ENCODE measurements at places on chromosomes 2 and 18.

DNA sequence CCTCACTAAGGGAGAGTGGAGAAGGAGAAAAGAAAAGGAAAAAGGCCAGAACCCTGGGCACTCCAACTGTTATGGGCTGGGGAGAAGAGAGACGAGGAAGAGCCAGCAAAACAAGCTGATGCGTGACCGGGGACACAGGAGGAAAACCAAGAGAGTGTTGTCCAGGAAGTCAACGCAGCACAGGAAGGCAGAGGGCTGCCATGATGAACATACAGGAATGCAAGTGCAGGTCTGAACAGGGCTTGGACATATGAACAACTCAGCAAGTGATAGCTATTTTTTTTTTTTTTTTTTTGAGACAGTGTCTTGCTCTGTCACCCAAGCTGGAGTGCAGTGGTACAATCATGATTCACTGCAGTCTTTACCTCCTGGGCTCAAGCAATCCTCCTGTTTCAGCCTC, 28.4 kb downstream of the SIX3 start:
- DNase-seq = no peak

DNA sequence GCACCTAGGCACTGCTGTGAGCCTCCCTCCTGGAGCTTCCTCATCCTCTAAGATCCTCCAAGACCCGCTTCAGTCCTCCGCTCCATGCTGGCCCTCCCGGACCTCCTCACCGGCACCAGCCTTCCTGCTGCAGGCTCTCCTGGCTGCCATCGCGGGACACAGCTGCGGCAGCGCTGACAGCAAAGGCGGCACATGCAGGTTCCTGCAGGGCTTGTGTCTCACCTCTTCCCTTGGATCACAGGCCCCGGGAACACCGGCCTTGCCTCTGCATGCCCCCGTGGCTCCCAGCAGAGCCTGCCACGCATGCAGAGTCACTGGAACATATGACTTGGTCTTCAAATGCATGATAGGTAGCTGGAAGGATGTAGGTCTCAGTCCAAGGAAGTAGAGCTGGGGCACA, 67.2 kb downstream of the PTGR3 start:
- no peak for DNase-seq

DNA sequence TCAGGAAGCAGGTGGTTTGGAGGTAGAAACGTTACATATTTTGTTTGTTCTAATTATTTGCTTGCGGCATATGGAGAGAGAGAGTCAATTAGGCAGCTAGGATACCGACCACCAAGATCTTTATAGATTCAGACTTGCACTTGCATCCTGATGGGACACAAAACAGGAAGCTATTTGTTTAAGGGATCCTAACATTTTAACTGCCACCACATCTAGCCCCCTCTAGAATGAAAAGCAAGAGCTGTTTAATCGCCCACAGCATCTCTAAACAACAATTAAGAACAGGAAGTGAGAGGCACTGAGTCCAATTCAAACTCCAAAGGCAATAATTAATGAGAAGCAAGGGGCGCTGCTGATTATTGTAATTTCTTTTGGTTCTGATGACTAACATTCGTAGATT, 182.0 kb upstream of the LINC00305 start:
- DNase-seq = no peak

- no peak for DNase-seq
Measured at GRCh38 chr18:12518832-12519531, 111.3 kb downstream of the PRELID3A start.

GRCh38 chr2:223635080-223635479, 32.9 kb upstream of the SCG2 start:
- DNase-seq = no peak

- peak; percentile 76 for DNase-seq
Measured at GRCh38 chr2:202848813-202849212, 22.8 kb downstream of the ICA1L start.

- DNase-seq = no peak
Measured at GRCh38 chr2:230879891-230880290, 15.1 kb downstream of the ITM2C start.

DNA sequence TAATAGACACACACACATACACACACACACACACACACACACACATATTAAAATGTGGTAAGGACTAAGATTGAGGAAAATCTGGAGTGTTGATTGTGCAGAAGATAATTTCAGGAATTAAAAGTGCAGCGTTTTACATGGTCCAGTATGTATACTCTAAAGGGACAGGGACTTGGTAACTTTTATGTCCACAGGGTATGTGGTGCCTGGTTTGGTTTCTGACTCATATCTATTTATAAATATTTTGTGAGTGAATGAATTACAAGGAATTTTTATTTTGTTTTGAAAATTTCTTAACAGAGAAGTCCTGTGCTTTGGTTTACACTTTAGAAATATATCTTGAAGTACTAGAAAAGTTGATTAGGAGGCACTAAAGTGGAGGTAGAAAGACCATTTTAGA, 287.7 kb upstream of the NXPH2 start:
- no peak for DNase-seq

- no peak for DNase-seq
Measured at GRCh38 chr2:66370824-66371223, 64.1 kb upstream of the MEIS1 start.

DNA sequence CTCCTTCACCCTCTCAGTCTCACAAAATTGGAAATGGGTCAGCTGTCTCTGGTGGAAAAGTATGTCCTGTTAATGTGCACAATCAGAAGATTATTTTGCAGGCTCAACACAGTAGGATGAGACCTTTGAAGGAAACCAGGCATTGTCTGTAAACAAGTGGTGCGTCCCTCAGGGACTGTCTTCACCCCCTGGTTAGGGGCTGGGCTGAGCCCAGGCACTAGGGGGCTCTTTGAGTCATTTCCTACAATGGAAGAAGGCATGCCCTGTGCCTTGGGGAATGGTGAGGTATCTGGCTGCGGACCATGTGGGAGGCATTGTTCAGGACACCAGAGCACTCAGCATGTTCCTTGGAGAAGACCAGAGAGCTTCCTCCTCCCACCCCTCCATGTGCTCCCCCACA, 26.8 kb downstream of the PKDCC start:
- DNase-seq = no peak

DNA sequence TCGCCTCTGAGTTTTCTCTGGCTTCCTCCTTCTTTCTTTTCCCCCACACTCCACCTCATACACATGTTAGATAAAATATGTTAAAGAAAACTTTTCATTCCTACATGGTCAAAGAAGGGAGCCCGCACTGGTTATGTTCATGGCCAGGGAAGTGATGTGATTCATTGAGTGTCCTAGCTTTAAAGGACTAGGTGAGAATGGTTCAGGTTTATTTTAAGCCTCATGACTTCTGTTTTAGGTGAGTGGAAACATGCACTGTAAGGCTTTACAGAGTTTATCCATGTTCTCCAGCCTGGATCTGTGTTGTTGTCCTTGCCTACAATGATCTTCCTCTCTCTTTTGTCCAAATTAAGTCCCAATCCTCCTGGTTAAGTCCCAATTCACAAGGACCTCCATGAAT, 56.5 kb downstream of the RASGRP3 start:
- DNase-seq = no peak

DNA sequence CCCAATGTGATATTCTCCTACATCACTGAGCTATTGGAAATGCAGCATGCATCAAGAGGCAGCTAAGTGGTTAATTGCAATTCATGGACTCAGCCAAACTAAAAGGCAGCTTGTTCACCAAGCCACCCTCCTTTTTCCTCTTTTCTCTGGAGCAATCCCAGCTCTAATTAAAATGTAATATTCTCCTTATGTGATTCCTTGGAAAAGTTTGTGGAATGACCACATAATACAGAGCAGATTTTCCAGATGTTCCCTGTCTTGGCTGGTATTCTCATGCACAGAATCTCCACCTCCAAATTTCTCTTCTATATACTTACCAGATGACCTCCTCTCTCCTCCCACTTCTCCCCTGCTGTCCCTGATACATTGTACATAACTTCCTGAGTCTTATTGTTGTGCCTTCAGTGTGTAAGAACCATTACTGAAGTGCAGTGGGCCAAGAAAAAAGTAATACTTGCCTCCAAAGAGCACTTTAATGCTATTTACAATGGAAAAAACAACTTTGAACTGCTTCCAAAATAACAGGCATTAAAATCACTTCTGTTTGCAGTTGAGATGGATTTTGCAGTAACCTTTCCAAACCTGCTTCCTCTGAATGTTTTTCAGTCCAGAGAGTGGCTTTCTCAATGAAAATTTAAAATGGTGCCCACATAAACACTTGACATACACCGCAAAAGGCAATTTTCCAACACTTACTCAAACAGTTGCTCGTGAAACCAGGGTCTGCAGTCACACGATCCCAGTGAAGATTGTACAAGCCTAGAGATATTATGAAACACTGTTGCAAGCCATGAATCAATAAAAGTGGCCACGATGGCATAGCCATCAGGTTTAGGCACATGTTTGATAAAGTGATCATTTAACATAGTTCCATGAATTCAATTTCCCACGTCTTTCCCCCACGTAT, 258.0 kb downstream of the MTX2 start:
- DNase-seq = no peak

- no peak for DNase-seq
Measured at GRCh38 chr2:105411720-105412407, 13.0 kb upstream of the FHL2 start.

DNA sequence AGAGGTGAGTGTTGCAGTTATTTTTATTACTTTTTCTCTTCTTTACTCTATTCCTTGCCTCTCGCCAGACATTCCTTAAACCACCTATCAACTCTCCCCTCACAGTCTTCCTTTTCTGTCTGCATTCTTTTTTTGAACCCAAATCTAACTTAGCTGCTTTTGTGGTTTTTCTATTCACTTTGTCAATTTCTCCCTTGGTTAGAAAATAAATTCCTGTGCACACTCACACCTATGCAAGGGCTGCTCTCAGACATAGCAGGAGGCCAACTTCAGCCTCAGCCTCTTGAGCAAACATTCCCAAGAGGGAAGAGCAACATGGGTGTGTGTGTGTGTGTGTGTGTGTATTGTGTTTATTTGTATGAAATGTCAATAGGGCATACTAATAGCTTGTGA, 808.6 kb downstream of the RNF144A start:
- DNase-seq = no peak

DNA sequence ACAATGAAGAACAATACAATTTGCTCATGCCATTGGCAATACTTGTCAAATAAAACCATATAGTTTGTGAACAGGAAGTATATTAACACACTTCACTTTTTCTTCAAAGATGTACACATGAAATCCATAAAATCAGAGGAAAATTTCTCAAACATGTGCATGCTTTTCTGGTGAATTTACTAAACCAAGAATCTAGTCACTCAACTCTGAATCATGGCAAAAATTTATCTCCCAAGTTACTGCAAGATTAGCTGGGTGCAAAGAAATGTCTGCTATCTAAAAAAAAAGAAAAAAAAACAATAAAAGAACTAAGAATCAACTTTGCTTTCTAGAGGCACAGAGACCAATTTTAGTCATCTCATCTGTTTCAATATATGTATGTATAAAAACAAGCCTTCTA, 419.2 kb downstream of the NR4A2 start:
- no peak for DNase-seq
